Activated effector memory CD4-positive, alpha-beta T cell treated with Interleukin-2 at 50 U/mL for 16 hours (primary cell): ENCODE measurements at places on chromosomes 6 and 20.

DNA sequence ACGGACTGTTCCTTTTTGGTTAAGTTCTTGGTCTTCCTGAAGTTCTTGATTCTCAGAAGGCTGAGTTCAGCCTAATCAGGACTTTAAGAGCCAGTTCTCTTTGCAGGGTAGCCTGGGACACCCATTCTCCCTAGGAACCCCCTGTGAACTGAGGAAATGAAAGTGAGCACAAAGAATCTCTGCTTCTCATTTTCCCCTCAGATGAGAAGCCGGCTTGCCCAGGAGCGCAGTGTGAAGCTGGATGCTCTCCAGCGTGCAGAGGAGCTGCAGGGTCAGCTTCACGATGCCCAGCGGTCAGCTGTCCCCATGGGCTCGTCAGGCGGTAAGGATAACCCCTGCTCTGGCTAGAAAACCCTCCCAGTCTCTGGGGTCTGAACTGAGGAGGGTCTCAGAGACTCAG is 34.0 kb downstream of the CD164 start:
- DNase-seq: no peak

- no peak for DNase-seq
These were observed 42.6 kb downstream of the PRKN start for GRCh38 chr6:162684961-162685360.

DNA sequence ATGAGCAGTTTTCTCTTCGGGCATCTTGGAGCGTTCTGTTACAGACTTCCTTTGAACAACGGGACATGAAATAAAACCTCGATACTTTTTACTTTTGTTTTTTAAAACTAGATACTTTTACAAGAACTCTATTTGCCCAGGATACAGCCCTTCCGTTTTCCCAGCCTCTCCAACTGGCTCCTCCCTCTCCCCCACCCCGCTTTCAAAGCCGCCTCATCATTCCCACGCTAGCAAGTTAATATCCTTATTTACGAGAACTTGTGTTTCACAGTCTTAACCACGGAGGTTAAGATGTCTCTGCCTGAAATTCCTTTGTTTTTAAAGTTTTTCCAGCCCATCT is 241 bp upstream of the CFAP206 start:
- DNase-seq: no peak

GRCh38 chr6:70952608-70953165 is 4.2 kb downstream of the B3GAT2 start:
- DNase-seq: no peak

GRCh38 chr20:39278230-39278788 is 316.2 kb downstream of the DHX35 start:
- DNase-seq: no peak

- DNase-seq: no peak
These were observed 40.5 kb downstream of the DSE start for GRCh38 chr6:116411284-116411623.

DNA sequence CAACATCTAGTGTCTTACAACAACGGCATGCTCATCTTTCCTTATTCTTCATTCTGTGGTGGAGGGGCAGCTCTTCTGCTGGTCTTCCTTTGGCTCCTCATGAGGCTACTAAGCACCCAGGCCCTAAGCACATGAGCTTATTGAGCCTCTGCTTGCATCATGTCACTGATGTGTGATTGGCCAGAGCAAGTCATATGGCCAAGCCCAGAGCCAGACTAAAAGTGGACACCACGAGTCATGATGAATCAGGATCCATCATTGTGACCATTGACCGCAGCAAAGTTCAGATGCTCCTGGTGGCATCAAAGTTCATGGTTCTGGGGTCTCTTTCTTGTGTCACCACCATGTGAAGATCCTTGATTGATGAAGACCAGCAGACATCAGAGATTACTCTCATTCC is 192.0 kb upstream of the FOXA2 start:
- DNase-seq: no peak

DNA sequence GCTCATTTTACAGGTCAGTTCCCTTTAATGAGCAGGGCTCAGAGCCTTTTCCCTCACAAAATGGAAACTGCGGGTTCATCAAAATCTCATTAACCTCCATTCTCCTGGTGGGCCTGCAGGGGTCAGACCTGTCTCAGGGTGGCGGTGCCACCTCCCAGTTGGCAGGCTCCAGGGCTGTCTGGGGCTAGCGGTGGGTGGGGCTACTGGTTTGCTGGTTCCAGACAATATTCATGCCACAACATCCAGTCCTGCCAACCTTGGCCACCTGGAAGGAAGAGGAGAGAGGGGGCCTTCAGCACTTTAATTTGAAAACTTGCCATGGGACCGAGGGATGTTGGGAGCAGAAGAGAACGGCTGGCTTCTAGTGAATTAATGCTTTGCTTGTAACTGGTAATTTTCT is 41.9 kb upstream of the CTNNBL1 start:
- DNase-seq: no peak

DNA sequence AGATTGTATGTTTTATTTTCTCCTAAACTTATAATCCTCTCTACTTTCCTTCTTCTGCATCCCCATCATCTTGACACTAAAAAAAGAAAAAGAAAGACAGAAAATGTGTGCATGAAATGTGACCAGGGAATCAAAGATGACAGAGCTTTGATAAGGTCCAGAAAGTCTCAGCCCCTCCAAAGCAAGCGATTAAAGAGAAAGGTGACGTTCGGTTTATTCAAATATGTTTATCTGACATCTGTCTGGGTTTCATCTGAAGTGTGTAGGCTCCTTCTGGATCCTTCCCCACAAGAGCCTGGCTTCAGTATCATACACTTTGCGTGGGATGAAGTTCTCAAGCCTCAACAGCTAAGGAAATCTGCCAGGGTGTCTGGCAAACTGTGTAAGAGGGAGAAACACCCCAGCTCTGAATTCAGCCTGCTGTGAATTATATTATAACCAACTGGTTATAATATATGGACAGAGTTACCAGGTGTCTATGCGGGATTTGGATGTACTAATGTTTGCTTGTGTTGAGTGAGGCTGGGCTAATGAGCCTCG is 263.0 kb downstream of the ZNF217 start:
- no peak for DNase-seq

DNA sequence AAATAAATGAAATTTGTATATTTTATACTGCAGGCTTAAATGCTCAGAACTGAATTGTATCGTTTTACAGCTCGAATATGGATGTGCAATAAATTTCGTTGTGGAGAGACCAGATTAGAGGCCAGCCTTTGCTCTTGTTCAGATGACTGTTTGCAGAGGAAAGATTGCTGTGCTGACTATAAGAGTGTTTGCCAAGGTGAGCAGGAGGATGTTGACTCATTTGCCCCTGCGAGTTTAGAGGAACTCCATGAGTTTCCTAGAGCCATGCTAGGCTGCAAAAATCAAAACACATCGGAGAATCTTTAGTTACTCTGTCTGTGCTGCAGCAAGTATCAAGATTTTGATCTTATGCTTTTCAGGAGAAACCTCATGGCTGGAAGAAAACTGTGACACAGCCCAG is 15.4 kb downstream of the ENPP3 start:
- DNase-seq: no peak
